Peyer's patch (tissue), 4 donors: ENCODE measurements at places on chromosomes 4 and X. TPM values are rescaled to one million over a fixed set of nuclear protein-coding genes. Genes with fewer than 3 reads are reported as not detected.

- H3K27me3 ChIP-seq, result no peaks in the 10 kb centered on the region
- no peak overlapping the region for H3K27ac ChIP-seq
- no peaks in the 10 kb centered on the region for H3K4me1 ChIP-seq
- H3K36me3 ChIP-seq, result no peaks in the 10 kb centered on the region
- H3K4me3 ChIP-seq, result no peak overlapping the region
- no peak for DNase-seq
These were observed 60.6 kb upstream of the TLR2 start for GRCh38 chr4:153623491-153623890.

DNA sequence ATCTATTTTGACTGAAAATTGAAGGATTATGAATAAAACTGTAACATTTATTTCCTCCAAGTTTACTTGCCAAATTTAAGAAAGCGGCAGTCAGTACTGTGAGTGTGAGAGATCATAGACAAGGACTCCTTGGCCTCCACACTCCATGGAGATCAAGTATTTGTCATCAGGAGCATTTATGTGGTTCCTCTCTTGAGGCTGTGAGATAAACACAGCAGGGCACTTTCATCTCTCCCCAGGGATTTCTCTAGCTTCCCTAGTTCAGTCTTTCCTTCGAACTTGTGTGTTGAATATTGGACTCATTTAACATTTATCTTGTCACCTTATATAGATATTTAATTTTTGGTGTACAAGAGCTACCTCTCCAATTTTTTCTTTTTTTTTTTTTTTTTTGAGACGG is 40.8 kb downstream of the PDE5A start:
- H3K27ac ChIP-seq, result no peak overlapping the region
- H3K27me3 ChIP-seq, result no peaks in the 10 kb centered on the region
- no peaks in the 10 kb centered on the region for H3K4me1 ChIP-seq
- H3K4me3 ChIP-seq, result no peak overlapping the region
- no peak for DNase-seq

The SMARCA1 gene
- total RNA-seq, result 6.4 TPM

The NPY2R gene
- 0.38 TPM for total RNA-seq

The CDS1 gene
- total RNA-seq, result 43.2 TPM
